Esophagus squamous epithelium (tissue), 5 donors: ENCODE measurements at places on chromosomes 11 and 22. TPM values are rescaled to one million over a fixed set of nuclear protein-coding genes. Genes with fewer than 3 reads are reported as not detected.

FGF4 gene
- not detected for total RNA-seq

KREMEN1 gene
- 64.8 TPM for total RNA-seq

OR5A1 gene
- total RNA-seq = not detected

SLC1A2 gene
- 0.61 TPM for total RNA-seq

DNA sequence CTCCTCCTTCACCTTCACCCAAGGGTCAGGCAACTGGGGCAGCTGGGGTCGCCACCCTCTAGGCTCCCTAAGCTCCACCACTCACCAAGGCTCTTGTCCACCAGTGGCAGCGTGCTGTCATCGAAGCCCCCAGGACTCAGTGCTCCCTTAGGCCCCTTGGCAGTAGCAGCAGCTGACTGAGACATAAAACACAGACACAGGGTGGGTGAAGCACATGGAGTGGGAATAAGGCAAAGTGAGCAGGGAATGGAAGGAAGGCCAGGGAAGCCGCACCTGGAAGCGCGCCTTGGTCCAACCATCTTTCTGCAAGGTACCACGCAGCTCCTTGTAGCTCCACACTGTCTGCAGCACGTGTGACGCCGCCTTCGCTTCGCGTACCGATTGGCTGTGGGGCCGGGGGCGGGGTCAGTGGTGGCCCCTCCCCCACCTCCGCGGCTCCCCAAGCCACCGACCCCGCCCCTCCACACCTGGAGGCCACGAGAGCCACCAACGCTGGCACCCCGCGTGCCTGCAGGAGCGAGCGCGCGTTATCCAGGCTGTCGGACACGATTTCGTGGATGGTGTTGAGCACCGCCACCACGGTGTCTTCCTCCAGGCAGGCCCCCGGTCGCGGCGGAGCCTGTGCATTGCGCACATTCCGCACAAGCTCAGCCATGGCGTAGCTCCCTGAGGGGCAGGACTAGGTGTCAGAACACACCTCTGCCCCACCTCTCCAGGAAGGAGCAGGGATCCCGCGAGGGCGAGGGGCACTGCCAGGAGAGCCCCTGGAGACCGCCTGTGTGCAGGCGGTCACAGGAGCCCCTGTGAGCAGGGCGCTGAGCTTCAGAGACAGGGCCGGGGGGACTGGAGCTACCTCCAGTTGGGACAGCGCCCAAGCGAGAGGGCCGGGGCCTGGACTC lies 31.3 kb upstream of the TXNRD2 start:
- H3K4me1 ChIP-seq = no peaks in the 10 kb centered on the region
- DNase-seq = no peak
- peaks cover 53% of the 10 kb centered on the region for H3K36me3 ChIP-seq
- H3K27me3 ChIP-seq = no peaks in the 10 kb centered on the region
- no peak overlapping the region for H3K4me3 ChIP-seq

OR52E8 gene
- total RNA-seq = not detected

DNA sequence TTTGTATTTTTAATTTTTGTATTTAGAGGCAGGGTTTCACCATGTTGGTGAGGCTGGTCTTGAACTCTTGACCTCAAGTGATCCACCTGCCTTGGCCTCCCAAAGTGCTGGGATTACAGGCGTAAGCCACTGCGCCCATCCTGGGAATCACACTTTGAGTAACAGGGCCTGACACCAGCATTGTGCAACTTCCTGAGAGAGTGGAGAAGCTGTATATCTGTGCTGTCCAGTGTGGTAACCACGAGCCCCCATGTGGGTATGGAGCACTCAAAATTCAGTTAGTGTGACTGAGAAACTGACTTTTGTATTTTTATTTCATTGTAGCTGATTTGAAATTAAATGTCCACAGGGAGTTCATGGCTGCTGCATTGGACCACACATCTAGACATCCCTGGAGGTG lies 36.2 kb downstream of the MPPED1 start:
- H3K4me1 ChIP-seq = no peaks in the 10 kb centered on the region
- no peak overlapping the region for H3K4me3 ChIP-seq
